ENCODE measurements at places on chromosomes 3 and 15.

DNA sequence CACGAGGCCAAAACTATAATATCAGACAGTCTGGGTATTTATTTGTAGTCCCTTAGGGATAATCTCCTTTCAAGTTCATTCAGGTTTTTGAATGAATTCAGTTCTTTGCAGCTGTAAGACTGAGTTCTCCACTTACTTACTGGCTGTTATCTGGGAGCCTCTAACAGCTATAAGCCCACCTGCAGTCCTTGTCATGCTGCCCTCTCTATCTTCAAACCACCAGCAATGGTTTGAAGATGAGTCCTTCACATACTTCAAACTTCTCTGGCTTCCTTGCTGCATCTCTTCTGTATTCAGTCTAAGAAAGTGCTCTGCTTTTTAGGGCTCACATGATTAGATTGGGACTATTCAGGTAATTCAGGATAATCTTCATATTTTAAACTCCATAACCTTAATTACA is 154.5 kb upstream of the STT3B start:
- no peak for DNase-seq

- DNase-seq: no peak
These were observed 1.1 kb downstream of the MRPL47 start for GRCh38 chr3:179603321-179603720.

DNA sequence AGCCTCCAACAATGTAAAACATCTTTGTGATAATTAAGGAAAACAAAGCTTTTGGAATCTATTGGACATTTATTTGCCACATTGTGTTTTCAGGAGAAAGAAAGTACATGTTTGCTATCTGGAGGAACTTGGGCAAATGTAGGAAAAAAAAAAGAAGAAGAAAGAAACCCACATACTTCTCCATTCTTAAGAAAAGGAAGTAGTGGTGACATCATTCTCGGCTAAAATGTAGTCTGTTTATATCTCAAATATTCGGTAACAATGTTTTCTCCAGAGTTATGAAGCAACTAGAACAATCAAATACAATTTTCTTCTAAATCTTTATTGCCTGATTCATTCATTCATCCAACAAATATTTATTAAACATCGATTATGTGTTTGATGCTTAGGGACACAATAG is 2.3 kb upstream of the TGFBR2 start:
- no peak for DNase-seq

DNA sequence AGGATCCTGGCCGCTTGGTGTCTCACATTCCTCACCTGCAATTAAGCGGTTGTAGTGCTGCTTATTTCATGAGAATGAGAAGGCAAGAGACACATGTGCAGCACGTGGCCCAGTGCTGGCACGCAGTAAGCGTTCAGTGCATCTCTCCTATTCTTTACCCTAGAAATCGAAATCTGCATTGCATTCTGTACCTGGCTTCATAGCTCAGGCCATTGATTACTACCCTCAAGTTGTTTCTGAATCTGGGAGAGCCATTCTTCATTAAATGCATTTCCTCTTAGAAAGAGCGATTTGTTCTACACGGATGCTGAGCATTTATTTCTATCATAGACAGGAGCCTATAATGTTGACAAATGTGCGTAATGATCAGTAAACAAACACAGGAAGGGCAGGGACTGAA is 168.9 kb downstream of the MAGI1 start:
- DNase-seq: no peak

DNA sequence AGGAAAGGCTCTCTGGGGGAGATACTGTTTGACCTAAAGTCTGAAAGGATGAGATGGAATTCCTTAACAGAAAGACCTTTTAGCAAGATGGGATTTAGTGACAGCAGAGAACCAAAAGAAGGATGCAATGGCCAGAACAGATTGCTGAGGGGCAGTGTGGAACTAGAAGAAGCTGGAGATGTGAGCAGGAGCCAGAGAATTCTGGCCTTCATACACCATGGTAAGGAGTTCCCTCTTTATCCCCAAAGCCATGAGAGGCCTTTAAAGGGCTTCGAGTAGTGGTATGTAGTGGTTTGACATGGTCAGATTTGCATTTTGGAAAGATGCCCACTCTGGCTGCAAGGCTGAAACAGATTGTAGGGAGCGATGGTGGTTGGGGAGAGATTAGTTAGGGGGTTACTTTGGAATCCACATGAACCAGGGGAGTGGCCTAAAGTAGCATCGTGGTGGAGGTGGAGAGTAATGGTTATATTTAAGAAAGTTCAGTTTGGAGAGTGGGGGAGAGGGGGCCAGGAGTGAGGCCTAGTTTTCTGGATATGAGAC is 34.0 kb upstream of the NPHP3 start:
- no peak for DNase-seq

DNA sequence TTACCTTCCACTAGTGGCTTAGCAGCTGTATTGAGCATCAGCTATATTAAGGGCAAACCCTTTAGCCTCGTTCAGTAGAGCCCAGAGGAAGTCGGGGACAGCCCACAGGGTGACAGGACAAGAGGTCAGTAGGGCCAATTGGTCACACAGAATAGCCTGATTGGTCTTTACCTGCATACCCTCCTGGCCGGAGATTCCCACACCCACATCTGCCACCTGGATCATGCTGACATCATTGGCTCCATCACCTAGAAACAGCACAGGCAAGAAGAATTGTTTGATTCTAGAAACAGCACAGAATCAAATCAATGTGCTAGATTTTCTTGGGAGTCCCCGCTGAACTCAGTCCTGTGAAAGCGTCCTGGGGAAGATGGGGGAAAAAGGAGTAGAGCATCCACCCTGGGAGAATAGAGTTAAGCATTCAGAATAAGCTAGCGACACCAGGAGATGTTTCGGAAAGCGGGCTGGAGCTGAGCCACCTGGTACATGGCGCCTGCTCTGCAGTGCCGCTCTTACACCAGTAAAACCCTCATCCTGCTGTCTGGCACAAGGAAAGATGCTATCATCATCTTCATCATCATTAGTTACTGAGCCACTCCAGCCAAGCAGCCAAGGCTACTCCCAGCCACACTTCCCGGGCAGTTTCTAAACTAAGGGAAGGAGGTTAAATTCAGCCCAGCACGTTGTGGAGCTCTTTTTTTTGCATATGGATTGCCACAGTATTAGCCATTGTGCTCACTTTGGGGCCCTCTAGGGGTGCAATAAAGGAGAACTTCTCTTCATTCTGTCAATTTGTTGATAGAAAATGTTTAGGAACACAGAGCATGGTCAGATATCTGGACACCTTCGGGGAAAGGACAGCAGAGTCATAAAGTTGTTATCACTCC is 171.3 kb downstream of the ATP10A start:
- no peak for DNase-seq

GRCh38 chr15:68774521-68775235 is 46.0 kb downstream of the ANP32A start:
- DNase-seq: no peak

GRCh38 chr15:71400294-71400693 is 285.0 kb downstream of the THSD4 start:
- no peak for DNase-seq

DNA sequence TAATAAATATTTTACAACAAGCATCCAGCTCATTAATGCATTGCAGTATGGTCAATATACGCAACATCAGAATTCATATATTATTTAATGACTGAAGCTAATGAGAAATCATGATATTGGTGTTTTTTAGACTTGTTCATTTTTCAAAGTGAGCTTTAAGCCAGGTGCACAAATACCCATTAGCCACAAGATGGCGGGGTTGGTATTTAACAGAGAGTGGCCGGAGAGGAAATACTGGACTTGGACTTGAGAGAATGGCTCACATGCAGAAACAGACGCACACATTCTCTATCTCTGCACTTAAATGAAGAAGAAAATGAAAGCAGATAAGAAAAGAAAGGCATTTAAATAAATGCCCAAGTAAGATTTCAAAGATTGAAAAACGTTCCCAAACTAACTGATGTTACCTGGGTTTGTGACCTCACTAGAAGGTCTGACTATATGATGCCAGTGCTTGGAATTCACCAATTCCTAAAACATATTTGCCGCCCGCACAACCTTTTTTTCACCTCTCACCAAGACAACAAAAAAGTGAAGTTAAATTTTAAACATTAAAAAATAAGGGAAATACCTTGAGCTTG is 21.2 kb upstream of the CRBN start:
- DNase-seq: no peak

- no peak for DNase-seq
These were observed 876.6 kb downstream of the TUSC7 start for GRCh38 chr3:117586161-117586560.

DNA sequence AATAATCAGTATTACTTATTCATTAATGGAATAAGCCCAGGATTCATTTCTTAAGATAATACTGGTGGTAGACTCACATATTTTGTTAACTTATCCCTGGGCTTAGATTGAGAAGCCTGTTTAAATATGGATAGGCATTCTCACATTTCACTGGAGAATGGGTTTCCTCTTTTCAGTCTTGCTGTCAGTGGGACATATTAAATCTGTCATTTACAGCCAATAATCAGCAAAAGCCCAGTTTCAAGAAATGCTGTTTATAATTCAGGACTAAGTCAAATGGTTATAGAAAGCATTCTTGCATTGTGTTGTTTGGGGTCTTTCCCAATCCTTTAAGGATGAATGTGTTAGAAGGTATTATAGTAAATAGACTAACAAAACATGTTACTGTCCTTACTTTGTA is 143.7 kb upstream of the NAALADL2 start:
- no peak for DNase-seq

Measured in caudate nucleus (tissue), 63 donors.